ENCODE measurements at places on chromosomes 5 and 9.

GRCh38 chr9:134061688-134062371 lies 6.0 kb downstream of the BRD3 start:
- DNase-seq = no peak

GRCh38 chr9:135087899-135088347 lies 455 bp downstream of the OLFM1 start:
- DNase-seq = no peak

GRCh38 chr9:87294126-87294525 lies 203.5 kb upstream of the DAPK1 start:
- no peak for DNase-seq

DNA sequence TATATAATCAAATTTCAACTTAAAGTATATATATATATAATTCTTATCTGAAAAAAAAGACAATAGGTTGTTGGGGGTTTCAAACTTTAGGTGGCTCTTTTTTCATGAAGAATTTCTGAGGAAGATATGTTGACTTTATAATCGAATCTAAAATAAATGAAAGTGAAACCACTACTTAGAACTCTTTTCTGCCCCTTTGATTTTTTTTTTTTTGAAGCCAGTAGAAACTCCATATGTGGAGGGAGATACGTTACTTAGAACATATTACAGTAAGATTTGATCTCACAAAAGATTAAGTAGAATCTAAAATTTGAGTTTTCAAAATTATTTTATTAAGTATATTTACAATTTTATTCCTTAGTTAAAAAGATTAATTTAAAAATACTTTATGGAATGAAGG lies 96.9 kb downstream of the ATG10 start:
- no peak for DNase-seq

- no peak for DNase-seq
Observed at GRCh38 chr5:54769072-54769471, 216.3 kb downstream of the ESM1 start.

DNA sequence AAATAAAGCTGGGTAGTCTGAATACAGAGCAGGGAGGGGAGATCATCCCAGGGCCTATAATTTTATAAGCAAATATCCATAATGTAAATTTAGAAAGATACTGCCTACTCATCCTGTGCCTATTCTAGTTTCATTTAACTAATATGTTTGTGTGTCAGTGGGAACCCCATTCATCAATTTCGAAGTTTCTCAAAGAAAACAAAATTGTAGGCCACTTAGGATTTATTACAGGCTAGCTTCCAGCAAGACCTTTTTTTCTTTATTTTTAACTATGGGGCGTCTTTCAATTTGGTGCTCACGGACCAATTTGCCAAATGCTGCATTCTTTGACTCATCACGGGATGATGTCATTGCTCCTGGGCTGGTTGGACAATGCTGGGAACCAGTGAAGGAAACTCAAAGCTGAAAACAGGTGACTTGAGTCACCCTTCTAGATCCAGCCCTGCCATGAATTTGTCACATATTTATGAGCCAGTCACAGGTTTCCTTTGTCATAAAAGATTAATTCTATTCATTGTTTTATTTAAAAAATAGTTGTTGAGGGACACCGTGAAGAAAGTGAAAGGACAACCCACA lies 13.4 kb downstream of the PCSK5 start:
- DNase-seq = no peak

DNA sequence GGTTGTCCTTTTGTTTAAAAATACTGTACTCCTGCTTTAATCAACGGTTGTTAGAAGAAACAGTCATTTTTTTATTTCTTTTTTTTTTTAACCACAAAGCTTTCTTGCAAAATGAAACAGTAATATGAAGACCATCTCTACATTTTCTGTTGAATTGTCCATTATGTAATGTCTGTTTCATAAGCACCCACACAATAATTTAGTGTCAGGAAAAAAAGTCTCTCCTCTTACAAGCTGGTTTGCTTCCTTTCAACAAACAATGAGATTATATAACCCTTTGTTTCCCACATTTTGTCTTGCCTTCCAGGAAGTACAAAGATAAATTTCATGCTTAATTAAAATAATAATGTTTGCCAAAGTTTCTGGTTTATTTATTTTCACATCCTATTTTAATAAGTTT lies 16.7 kb downstream of the CTNNAL1 start:
- no peak for DNase-seq

GRCh38 chr9:70094747-70095146 lies 51.1 kb downstream of the MAMDC2 start:
- no peak for DNase-seq

DNA sequence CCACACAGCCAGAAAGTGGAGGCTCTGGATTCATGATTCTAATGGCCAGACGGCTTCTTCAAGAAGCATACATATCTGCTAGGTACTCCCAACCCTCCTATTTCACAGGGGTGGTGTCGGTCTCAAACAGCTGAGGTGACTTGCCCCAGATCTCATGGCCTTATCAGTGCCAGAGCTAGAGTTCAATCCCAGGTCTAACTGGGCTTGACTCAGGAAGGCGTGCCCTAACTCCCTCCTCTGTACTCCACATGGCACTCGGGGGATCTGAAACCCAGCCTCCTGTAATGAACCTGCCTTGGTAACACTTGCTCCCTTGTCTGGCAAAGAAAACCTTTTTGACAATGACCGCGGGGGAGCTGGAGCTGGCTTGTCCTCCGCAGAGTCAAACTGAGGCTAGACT lies 2.1 kb downstream of the QRFP start:
- DNase-seq = no peak

DNA sequence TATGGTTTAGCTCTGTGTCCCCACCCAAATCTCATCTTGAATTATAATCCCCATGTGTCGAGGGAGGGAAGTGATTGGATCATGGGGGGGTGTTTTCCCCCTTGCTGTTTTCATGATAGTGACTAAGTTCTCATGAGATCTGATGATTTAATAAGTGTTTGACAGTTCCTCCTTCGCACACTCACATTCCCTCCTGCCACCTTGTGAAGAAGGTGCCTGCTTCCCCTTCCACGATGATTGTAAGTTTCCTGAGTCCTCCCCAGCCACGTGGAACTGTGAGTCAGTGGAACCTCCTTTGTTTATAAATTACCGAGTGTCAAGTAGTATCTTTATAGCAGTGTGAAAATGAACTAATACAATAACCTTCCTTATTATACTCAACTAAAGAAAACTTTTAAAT lies 24.3 kb upstream of the TEX10 start:
- DNase-seq = no peak

DNA sequence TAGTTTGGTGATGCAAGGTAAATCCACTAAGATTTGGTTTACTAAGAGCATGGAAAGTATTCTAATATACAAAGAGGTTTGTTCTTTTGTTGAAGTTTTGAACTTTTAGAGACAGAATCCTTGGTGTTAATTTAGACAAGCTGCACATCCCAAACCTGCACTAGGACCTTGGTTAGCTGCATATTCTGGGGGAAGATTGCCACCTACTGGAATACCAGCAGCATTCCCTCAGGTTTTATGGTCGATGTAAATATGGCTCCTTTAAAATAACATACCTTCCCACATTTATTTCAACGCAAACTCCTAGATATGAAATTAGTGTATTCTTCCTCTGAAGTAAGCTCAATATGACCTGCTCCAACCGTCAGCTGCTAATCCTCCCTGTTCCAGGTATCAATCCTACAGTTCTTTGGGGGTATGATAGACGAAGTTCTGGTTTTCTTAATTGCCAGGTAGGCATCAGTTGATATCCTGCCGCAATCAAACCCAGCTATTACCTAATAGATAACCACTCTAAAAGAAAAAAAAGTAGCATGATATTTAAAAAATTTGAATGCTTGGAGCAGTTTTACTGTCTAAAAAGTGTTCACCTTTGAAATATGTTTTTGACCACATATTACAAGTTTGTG lies 624.1 kb downstream of the ISL1 start:
- DNase-seq = no peak

DNA sequence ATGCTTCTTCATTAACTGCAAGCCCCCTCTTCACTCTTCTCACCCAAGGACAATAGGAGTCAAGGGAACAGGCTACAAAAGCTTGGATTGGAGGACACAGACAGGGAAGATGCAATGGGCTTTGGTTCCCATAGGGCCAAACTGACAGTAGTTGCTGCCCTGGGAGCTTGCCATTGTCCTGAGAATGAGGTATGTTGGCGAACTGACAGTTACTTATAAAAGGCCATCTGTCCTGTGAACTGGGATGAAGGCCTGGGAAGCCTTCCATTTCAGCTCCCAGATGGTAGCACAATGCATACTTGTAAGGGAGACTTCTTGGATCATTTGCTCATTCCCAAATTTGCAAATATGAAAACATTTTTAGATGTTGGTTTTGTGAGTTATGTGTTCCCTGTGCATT lies 88.9 kb downstream of the SNCAIP start:
- no peak for DNase-seq

- no peak for DNase-seq
Observed at GRCh38 chr5:179766021-179766725, 27.6 kb upstream of the LTC4S start.

DNA sequence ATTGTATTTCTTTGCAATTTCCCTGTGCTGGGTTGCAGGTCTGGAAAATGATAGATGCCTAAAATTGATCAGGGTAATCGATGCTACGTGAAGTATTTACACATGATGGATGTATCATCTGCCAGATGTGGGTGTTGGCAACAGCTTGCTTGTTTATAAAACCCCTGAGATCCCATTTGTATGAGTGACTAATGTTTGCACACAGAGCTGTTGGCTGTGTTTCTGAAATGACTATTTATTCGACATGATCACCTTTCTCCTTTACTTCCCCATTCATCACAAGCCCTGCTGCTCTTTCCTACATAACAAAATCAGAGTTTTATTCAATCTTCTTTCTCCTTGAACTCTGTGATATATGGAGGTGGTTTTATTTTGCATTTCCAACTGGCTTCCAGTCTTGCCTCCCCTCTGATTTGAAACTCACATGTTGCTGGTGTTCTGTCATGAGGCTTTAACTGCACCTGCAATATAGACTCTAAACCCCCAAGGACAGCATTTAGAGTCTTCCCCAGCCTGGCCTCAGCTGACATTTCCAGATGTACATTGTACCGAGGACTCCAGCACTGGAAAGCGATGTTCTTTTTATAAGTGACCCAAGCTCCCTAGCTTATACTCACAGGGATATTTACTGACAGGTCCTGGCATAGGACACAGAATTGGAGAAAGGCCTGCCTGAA lies 50.7 kb upstream of the SHB start:
- no peak for DNase-seq

- no peak for DNase-seq
Observed at GRCh38 chr5:180286-180918, 10.9 kb upstream of the LRRC14B start.

- no peak for DNase-seq
Observed at GRCh38 chr5:33170411-33170810, 270.4 kb upstream of the TARS1 start.

GRCh38 chr5:64971513-64971912 lies 202.8 kb downstream of the CWC27 start:
- DNase-seq = no peak

DNA sequence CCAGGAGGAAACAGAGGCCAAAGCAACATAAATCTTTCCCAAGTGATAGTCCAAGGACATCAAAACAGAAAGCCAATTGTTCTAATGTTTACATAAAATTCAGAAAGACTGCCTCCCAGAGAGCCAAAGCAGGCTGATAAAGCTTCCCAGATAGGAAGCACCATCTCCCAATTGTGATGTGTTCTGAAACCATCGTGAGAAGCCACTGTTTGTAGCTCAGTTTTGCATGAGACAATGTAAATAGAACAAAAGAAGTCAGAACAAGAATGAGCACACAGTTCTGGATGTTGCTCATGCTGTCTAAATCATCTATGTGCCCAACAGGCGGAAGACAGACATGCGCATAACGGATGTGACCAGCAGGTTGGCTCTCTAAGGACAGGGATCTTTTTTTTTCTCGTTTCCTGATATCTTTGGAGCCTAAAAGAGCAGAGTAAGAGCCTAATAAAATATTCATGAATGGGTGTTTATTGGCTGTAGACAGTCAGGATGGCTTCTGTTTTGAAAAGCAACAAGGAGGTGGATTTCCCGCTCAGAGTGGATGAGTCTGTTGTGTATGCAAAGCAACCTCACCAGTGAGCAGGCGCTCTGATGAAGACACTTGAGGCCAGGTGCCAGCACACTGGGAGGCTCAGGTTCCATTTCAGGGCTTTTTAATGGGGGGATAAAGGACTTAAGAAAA lies 113.6 kb downstream of the GNA14 start:
- DNase-seq = no peak

- DNase-seq = no peak
Observed at GRCh38 chr9:6944093-6944551, 186.3 kb downstream of the KDM4C start.

GRCh38 chr9:130659699-130660248 lies 4.6 kb upstream of the PRDM12 start:
- no peak for DNase-seq

GRCh38 chr5:65812648-65813047 lies 90.6 kb downstream of the NLN start:
- no peak for DNase-seq

DNA sequence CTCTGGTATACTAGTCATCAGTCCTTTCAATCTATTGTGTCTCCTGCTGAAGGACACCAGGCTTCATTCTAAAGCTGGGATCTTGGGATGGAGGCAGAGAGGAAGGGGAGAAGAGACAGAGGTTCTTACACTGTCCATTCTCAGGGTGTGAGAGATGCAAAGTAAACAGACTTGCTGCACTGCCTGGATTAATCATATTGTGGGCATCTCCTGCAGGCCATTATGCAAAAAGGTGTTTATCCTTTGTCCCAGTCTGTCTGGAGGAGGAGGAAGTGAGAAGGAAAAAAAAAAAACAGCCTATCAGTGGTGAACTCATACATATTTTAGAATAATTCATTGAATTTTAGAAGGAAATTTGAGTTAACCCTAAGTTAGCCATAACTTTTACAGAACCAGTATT lies 92.9 kb upstream of the TNPO1 start:
- DNase-seq = no peak
